Stimulated activated CD8-positive, alpha-beta memory T cell treated with anti-CD3 and anti-CD28 coated beads, Interleukin-7, amount 100 ng/mL, for 1 hour (primary cell): ENCODE measurements at places on chromosomes 5 and 9.
A peak's percentile ranks its signal among the peaks of the same experiment; 100 is the strongest.

GRCh38 chr5:80216753-80217596, 38.9 kb downstream of the SERINC5 start:
- no peak for DNase-seq

- DNase-seq = no peak
These were observed 43.6 kb upstream of the SARDH start for GRCh38 chr9:133781828-133782135.

DNA sequence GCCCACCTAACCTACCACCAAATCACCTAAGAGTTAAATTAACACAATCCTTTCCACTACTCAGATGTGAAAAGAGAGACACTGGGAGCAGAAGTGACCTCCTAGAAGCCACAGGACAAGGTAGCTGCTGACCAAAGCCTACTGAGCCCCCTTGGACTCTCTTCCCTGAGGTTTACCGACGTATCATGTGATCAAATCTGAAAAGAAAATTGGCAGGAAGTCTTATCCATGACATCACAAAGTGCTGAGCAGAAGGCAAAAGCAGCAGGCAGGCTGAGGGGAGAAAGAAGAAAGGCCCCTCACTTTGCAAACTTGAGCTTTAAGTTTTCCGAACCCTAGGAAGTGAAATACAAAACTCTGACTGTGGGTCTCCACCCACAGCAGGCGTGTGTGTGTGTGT, 11.1 kb downstream of the PRELID2 start:
- no peak for DNase-seq

DNA sequence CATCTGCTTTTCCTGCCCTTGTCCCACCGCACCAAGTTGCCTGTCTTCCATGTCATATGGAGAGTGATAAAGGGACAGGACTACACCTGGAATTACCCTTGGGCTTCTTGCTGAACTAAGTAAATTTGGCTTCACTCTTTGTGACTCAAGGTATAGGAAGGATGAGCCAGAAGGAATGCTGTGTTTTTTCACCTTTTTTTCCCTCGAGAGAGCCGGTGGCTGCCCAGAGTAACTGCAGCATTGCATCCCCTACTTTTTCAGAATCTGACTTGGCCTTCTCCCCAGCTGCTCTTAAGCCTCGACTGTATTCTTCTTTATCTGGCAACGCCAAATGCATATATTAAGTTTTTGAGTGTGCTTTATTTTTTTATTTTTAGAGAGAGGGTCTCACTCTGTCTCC, 38.4 kb downstream of the RCL1 start:
- DNase-seq = no peak

- no peak for DNase-seq
These were observed 222.9 kb upstream of the ANKRD55 start for GRCh38 chr5:56456002-56456401.

- DNase-seq = no peak
These were observed 47.4 kb downstream of the ATPSCKMT start for GRCh38 chr5:10202089-10202910.

DNA sequence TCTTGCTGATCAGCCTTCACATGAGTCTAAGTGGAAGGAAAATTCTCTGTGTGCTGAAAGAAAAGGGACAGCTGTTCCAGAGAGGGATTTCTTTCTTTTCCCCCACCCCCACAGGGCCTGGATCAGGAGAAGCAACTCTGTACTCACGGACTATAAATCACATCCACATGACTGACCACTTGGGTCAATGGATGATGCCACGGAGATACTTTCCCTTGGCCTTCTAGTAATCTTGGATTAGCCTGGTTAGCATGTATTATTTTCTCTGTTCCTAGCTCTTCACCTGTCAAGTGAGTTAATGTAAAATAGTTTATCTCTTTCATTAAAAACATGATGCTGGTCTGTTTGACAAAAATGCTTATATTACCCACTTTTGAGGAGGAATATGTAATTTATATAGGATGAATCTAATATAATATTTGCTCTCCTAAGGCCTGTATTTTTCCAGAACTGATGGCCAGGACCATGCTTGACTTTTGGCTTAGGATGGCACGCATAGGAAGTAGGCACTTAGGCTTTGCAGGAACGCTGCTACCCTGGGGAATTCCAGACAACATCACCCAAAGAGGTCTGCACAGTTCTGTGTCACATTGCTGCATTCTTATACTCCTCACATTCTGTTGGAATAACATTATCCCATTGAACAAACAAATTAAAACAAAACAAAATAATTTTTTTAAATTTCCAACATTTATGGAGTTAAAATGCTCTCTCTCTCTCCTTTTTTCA, 892.1 kb downstream of the TLE1 start:
- no peak for DNase-seq

- peak; percentile 21 for DNase-seq
These were observed 505 bp downstream of the SPTAN1 start for GRCh38 chr9:128552744-128553440.

DNA sequence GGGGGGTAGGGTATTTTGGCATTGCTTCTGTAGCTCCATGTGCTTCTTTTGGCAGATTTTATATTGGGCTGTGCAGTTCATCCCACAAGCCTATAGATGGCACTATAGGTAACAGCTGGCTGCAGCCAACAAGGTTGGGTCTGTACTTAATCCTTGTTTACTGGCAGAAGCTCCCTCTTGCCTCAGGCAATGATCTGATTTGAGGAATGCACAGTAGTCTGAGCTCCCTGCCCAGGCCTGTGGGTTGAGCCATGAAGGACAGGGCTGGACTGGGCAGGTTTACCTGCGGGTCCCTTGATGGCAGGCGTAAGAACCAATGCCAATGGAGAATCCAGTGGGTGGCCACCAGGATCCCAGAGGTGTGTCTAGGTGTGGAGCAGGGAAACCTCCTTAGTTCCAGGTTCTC, 11.7 kb upstream of the OR1J2 start:
- no peak for DNase-seq

GRCh38 chr5:43616535-43616934, 13.6 kb downstream of the NNT start:
- DNase-seq = no peak

GRCh38 chr5:172177176-172177575, 10.8 kb downstream of the STK10 start:
- no peak for DNase-seq

DNA sequence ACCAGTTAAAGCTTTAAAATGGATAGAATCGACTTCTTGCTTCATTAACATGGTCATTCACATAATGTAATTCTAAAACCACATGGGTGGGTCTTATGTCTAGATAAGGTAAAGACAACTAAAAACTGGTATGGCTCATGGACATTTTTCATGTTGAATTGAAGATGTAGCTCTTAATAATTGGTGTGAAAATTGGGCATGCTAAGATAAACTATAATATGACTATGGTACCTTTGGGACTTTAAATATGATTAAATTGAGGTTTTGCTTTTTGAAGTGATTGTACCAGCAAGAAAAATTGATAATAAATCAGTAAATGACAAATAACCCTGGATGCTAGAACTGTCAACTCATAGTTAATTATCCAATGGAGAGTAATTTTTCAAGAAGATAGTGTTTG, 710.7 kb upstream of the PTPRD start:
- DNase-seq = no peak

GRCh38 chr5:34587355-34588241, 68.5 kb upstream of the RAI14 start:
- no peak for DNase-seq

GRCh38 chr9:137294681-137295237, 7.3 kb downstream of the NRARP start:
- DNase-seq = no peak

GRCh38 chr9:112002847-112003457, 106.3 kb downstream of the UGCG start:
- no peak for DNase-seq

DNA sequence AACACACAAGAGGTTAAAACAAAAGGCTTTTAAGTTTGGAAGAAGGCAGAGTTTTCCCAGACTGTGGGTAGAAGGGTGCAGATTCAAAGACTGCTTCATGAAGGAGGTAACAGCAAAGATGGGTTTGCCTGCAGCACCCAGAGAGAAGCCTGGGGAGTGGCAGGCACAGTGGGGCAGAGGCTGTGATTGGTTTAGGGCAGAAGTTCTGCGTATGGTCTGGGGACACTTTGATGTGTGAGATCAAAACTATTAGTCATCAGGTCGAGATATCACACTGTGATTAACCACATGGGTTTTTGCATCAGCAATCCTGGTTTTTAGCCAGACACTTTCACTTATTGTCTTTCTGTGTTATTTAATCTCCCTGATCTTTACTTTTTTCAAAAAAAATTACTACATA, 188.8 kb upstream of the GLRA1 start:
- no peak for DNase-seq
